ENCODE measurements at places on chromosomes 3 and 15.
A peak's percentile ranks its signal among the peaks of the same experiment; 100 is the strongest.

- no peak for DNase-seq
Observed at GRCh38 chr3:192887047-192887446, 30.6 kb downstream of the MB21D2 start.

DNA sequence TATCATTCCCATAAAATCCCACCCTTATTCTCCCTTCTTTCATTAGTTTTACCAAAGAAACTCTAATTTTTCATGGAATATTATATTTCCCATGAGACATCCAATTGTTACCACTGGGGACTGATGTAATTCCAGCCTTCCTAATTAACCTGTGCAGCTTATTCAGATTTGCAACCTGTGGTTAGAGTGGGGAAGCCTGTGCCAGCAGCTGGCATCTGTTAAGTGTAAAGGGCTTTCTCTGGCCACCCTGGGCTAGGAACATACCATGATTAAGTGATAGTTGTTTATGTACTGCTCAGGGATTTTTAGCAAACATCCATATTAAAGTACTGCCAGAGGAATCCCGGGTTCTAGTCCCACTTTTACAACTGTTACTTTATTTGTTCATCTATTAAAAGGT is 78.2 kb downstream of the TPRG1 start:
- DNase-seq, result no peak

DNA sequence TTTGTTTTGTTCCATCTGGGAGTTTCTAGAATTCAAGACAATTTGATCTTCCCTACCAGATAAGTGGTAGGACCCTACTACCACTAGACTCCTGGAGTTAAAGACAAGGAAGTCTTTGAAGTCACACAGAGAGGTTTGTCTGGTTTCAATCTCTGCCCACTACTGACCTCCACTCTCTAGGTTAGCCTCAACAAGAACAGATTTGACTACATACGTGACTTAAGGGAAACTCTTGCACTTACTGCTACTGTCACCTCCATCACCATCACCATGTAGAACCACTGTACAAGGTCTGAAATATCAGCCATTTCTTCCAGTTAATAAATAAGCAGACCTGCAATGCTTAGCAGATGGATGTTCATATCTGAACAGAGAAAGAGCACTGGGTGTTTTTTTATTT is 148.3 kb upstream of the ARHGEF26 start:
- no peak for DNase-seq

- no peak for DNase-seq
Observed at GRCh38 chr3:80855482-80855881, 906.0 kb downstream of the GBE1 start.

DNA sequence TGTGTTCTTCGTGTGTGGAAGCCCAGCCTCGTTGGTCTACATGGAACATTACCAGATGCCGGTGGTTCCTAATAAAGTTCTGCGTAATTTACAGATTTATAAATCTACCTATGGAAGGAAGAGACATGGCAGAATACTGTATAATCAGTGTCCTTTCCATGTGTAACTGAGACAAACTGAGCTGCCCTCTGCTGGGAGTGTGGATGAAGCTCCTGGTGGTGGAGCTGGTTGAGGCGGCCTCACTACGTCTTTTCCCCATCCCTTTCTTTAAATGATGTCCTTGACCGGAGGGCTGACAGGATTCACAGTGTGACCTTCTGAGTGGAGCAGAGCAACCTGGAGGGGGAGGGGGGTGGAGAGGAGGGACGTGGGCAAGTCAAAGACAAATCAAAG is 267.0 kb upstream of the CHRM5 start:
- no peak for DNase-seq

DNA sequence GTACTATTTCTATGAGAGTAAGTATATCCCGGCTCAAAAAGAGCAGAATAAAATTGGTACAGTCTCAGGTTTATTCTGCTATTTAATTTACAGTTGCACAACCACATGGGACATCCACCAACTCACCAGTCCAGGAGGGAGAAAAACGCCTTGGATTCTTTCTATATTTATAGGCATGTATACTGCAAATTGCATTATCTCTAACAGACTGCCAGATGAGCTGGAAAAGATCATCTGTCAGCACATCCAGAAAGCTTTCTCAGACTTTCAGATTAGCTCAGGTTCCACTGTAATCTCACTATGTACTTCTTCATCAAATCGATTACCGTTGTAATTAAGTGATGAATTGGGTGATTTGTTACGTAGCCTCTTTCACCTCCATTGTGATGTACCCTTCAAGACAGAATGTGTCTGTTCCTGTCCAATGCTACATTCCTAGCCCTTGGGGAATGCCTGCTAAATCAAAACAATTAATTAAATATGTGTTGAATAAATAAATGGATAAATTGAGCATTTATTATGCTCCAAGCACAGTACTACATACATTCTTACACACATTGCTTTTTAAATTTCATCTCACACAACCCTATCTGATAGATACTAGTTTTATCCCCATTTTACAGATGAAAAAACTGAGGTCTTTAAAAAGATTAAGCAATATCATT is 38.1 kb upstream of the TMC3 start:
- DNase-seq, result no peak

DNA sequence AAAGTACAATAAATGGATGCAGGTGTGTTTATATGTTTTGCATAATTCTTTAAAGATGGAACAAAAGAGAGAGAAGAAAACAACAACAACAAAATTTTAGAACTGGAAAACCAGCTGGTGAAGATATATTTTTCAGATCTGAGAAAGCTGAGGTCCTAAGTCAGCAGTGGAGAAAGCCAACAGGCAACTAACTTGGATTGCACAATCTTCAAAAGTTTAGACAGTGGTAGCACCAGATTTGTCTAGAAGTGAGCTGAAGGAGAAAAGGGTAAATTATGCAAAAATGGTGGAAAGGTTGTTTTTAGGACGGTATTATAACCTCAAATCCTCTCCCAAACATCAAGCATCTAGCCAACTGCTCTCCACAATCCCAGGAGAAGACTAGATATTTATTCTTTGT is 17.0 kb downstream of the FGF12 start:
- DNase-seq, result no peak

- no peak for DNase-seq
Observed at GRCh38 chr3:15768421-15769255, 29.1 kb downstream of the ANKRD28 start.

DNA sequence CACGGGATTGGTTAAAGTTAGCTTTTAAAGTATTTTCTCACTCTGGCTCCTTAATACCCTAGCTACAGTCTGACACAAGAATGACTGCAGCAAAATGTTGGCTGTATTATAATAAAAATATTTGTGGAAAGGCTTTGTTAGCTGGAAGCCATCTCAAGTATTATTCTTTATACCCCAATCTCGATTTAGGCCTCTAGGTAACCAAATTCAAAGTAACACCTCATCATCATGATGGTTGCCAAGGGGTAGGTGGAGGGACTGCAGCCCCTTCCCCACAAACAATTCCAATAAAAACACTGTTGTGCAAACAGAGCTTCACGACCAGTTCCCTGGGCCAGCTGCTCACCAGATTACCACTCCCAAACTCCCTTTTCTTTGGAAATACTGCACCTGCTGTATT is 759 bp upstream of the GMPS start:
- no peak for DNase-seq

DNA sequence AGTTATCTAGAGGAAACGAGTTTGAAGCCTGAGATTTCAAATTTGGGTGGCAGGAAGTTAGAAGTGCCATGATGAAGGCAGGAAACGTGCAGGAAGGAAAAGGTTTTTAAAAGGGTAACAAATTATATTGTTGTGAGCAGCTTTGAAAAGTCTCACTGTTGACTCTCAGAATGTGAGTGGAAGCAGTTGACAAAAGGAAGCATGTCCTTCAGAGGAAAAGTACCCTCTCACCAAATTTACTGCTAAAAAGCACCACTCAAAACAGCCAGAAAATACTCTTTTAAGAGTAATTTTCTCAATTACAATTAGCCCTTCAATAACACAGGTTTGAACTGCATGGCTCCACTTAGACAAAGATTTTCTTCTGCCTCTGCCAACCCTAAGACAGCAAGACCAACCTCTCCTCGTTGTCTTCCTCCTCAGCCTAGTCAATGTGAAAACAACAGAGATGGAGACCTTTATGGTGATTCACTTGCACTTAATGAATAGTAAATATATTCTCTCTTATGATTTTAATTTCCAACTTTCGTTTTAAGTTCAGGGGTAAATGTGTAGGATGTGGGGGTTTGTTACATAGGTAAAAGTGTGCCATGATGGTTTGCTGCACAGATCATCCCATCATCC is 117.1 kb upstream of the LIPC start:
- DNase-seq, result peak; percentile 20

- no peak for DNase-seq
Observed at GRCh38 chr3:147415874-147416273, 6.7 kb downstream of the ZIC1 start.

DNA sequence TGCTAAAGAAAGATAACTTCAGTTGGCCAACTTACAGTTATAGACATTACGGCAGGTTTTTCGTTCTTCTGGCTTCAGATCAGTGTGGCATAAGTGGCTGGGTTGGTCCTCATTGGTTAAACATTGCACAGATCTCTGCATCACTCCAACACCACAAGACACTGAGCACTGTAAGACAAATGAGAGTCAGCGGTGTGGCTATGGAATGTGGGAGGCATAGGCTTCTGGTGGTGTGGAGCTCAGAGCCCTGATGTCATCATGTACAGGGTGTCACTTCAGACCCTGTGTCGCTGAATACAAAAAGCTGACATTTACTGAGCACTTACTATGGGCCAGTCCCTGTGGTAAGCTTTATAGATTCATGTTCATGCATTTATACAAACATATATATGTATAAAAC is 146.0 kb downstream of the ADAMTS9 start:
- DNase-seq, result no peak

GRCh38 chr3:151660885-151661284 is 72.8 kb upstream of the AADACL2 start:
- DNase-seq, result no peak

DNA sequence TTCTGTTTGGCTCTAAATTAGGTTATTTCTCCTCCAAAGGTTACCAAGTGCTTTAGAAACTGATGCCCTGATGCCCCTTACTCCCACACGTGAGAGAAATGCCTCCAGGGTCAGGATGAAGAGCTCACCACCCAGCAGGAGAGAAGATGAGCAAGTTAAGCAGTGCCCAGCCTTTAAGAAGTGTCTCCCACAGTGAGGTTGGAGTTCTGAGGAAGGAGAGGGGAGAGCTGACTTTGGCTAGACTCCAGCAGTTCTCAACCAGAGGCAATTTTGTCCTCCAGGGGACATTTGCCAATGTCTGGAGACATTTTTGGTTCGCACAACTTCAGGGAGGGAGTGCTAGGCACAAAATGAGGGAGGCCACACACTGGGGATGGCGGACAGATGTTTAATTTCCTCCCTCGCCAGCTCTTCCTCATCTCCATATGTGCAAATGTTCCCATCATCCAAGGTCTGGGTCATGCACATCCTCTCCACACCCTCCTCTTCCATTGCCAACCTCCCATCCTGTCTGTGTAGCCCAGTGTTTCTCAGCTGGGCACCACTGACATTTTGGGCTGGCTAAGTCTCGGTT is 50.6 kb upstream of the SLC7A14 start:
- DNase-seq, result no peak

DNA sequence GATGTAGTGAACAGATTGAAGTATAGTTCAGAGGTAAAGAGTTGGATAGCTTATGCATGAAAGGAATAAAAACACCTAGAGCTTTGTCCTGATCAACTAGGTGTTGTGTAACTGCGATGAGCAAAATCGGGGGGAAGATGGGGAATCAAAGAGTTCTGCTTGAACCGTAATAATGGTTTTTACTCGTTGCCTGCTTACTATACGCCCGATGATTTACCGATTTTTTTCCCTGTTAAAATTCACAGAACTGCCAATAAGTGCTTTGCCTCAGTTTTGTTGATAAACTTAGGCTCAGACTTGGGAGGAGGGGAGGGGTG is 783 bp upstream of the DNAJB11 start:
- no peak for DNase-seq

DNA sequence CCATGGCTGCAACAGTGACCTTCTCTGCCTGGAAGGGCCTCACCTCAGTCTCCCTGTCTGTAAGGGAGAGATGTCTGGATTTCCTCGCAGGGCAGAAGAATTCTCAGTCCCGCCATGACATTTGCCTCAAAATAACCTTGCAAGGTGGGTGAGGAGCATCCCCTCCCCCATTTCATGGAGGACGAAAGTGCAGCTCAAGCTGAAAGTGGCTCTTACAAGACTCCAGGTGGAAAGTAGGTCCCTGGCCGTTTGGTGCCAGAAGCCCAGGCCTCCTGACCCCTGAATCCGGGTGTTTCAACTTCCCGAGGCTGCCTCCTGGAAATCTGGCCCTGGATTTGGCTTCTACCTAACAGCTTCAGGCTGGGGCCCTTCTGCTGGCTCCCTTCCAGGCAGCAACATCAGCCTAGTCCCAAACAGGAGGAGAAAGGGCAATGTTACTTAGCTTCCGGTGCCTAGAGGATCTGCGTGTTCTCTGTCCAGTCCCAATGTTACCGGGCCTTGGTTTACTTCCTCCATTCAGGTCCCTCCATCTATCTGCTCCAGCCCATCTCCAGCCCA is 769 bp upstream of the CSPG4 start:
- DNase-seq, result no peak

GRCh38 chr15:69656271-69657030 is 203.8 kb downstream of the RPLP1 start:
- DNase-seq, result no peak

DNA sequence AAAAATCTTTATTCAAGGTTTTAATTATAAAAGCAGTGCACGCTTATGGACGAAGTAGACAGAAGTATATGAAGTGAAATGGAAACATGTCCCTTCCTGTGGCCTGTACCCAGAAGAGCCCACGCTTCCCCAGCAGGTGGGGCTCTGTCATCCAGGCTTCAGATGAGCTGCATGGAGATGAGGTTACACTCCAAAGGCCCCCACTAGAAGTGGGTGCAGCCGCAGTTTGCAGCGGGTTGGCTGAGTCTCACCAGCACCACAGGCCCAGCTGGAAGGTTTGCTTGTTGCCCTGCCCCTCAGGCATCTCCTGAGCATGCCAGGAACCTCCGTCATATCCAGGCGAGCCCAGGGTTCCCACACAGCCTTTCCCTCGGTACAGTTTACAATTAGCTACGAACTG is 33.1 kb downstream of the PRR20G start:
- DNase-seq, result no peak

GRCh38 chr15:60961541-60962485 is 267.3 kb downstream of the RORA start:
- no peak for DNase-seq

DNA sequence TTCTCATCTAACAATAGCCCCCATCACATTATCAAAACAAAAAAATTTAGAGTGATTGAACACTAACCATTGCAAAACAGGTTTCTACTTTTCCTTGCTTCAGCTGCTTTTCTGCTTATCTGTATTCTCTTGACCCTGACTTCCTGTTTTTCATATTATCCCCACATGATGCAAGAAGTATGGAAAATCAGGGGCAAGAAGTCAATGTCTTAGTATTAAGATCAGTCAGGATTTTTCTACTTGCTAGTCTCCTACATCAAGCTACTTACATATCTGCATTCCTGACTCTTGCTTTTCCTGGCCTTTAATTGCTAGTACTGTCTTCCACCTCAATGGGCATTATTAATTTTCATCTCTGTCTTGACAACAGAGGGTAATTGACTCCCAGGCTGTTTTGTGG is 300.2 kb downstream of the OTOL1 start:
- DNase-seq, result no peak

- no peak for DNase-seq
Observed at GRCh38 chr3:15630646-15631350, 29.3 kb downstream of the BTD start.

GRCh38 chr3:191123231-191123630 is 75.8 kb upstream of the OSTN start:
- no peak for DNase-seq

- no peak for DNase-seq
Observed at GRCh38 chr15:65368302-65369211, 9.2 kb downstream of the IGDCC3 start.
